T-helper 2 cell (primary cell): ENCODE measurements at places on chromosomes 7 and 10.

DNA sequence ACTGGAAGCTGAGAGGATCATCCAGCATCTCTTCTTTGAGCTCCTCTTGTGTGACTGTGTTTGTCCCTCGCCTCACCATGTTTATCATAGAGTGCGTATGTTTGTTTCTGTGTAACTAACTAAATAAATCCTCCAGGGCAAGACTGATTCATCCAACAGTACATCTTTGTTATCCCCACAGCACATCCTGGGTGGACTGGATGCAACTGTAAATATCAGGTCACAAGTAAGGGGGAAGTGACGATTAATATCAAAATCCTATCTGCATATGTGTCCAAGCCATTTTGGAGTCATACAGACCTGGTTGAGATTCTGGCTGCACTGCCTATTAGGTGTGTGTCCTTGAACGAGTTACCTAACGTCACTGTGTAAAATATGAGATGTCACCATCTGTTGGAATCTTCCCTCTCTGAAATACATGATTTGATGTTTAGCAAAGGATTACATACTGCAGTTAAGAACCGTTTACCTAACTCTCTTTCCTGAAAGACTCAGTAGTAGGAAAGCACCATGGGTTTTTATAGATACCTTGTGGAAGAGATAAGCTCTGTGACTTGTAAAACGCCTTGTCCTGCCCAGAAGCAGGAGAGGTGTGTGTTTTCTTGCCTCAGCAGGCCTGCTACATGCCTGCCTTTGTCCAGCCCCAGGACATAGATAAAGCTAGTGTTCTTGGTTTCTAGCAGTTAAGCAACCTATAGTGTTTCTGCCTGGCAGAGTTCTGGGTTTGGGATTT, 25.8 kb downstream of the WBP1L start:
- DNase-seq, result no peak

DNA sequence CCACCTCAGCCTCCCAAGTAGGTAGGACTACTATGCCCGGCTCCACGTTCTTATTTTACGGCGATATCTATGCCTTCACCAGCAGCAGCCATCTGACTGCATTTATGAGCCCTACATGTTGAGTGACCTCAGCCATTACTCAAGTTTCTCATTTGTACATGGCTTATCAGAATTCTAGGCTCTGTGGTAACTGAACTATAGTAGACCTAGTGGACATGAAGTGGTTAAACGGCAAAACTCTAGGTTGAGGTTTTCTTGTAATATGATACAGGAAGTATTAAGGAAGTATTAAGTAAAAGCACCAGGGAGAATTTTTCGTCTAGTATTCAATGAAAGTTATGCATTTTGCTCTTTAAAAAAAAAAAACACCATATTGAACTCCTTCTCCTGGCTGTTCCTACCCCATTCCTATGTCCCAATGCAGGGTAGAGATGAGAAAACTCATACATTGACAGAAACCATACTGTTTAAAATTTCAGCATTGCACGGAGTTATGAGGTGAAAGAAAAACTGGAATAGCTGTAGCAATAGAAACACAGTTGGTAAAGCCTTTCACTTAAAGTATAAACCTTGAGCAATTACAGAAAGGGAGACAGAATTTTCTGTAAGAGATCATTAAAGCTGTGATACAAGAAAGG, 39.8 kb upstream of the EPC1 start:
- DNase-seq, result no peak

DNA sequence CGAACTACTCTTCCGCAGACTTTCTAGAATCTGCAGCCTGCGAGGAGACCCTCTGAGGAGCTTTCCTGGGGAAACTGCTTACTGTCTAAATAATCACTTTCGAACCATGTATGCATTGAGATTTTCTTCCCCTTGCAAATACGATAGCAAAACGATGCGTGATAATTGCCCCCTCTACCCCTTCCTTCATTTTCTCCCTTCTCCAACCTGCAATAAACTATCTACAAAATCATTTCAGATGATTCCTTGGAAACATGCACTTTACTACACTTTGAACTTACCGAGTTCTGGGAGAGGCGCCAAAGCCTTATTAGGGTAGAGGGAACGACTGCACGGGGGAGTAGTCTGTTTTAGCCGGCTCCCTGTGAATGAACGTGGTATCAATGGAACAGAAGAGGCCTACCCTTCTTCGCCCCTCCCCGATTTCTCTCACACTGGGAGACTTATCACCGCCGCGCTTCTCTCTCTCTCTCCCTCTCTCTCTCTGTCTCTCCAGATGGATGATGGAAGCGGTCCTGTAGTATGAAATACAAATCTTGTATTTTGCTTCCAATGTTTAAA, at the start of gene FGFBP3:
TSS of gene FGFBP3 (minus strand) at position 370 of the 561 bp plus-strand sequence. CDS start 517 bp downstream, outside the sequence.
- DNase-seq, result no peak

GRCh38 chr7:3175285-3175902, 125.7 kb upstream of the SDK1 start:
- no peak for DNase-seq

- no peak for DNase-seq
Observed at GRCh38 chr10:70317943-70318318, 34.1 kb upstream of the NPFFR1 start.

GRCh38 chr7:28481091-28481926, 69.0 kb downstream of the CREB5 start:
- no peak for DNase-seq

DNA sequence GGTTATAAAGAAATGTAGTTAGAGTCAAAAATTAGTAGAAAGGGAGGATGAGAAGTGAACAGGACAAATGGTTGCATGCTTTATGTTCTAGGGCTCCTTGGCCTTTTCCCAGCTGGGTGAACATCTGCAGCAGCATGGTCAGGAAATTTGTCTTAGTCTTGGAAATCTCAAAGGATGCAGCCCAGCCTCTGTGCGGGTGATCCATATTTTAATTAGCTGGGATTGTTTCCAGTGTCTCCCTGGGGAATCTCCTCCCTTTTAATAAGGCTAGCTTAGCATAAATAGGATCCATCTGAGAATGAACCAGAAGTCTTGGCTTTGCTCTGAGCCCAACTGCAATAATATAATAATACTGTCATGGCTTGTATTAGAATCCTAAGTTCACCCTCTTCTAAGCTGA, 198.3 kb downstream of the PRKG1 start:
- no peak for DNase-seq

DNA sequence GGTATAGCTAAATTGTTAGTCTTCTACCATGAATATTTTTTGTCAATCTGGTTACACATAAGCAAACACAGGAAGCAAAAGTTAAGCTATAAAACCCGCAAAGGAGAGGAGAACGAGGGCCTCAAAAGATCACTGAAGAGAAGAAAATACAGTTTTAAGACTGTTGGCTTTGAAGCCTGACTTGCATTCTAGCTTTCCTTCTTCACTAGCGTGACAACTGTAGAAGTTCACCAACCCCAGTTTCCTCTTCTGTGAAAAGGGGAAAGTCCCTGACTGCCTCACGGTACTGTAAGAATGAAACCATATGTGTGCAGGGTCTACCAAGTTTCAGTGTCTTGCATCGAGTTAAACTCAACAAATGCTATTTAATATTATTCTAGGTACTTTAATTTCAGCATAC, 7.5 kb upstream of the LRRN3 start:
- DNase-seq, result no peak

- no peak for DNase-seq
Observed at GRCh38 chr10:15196021-15196834, 27.7 kb upstream of the NMT2 start.

DNA sequence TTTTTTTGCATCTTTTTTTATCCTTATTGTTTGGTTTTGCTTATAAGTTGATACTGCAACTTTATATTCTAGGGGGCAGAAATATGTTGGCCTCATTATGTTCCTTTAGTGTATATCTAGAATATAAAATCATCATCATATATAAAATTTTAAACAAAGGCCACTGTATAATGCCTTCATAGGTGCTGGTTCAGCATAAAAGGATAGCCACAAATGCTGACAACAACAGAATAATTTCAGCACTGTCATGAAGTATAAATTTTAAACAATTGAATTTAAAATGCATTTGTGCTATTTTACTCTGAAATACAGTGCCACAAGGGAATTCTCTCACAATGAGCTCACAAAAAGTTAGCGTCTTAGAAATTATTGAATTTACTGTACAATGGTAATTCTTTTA, 285.9 kb downstream of the ATRNL1 start:
- no peak for DNase-seq

DNA sequence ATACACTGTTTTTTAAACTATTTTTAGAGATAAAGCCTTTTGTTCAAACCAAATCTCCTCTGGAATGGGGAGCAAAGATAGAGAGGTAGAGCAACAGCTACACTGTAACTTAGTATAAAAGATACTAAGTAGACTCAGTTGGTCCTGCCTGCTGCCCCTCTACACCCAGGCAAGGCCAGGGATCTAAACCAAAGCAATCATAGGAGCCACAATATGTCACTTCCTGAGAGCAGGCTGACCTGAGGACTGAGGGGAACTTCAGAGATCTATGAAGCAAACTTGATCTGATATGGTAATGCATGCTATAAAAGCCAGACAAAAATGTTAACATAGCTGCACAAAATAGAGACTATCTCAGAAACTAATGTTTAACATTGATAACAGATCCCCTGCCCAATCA, 7.0 kb upstream of the TRDMT1 start:
- DNase-seq, result no peak

- DNase-seq, result no peak
Observed at GRCh38 chr7:46163246-46163645, 242.2 kb upstream of the IGFBP3 start.

DNA sequence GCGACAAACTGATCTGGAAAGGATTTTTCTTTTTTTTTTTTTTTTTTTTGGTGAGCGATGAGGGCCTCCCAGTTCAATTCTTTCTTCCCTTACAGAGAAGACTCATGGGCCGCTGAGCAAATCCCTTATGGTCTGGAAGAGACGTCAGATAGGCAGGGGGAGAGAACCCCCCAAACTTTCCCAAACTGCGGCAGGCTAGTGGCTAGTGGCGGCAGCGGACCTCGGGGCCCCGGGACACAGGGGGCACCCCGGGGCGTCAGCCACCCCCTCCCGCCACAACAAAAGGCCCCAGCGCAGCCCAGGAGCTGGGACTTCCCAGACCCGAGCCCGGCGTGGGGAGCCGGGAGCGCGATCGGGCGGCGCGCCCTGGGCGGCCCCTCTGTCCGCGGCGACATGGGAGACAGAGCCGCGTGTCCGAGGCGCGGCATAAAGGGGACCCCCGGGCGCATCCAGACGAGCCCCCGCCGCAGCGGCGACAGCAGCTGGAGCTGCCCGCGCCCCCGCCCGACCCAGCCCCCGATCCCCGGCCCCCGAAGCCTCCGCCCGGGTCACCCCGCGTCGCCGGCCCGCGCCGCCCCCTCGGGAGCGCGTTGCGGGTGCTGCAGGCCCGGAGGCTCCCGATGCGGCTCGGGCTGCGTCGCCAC, 755 bp downstream of the FAM171A1 start:
- peak; percentile 6 for DNase-seq
